ENCODE measurements at places on chromosomes 7 and 10.

- no peak for DNase-seq
These were observed 16.0 kb downstream of the GATA3 start for GRCh38 chr10:8070440-8070839.

- DNase-seq = peak; percentile 31
These were observed 47.6 kb downstream of the BMS1 start for GRCh38 chr10:42830237-42830636.

DNA sequence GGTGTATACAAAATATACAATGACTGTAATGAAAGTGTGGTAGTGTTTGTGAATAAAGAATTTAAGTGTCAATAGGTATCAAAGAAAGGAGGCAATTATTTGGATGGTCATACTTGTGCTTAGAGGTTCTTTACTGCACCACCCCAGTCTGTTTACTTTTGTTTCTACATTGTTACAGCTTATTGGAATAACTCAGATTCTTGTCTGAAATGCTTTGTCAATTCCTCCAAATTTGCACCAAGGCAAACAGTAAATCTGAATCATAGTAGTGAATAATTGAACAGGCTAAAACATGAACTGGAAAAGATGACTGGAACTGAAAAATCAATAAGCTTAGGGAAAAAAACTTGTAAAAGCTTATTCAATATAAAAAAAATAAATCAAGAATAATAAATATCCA lies 319.2 kb downstream of the EXOC4 start:
- no peak for DNase-seq

DNA sequence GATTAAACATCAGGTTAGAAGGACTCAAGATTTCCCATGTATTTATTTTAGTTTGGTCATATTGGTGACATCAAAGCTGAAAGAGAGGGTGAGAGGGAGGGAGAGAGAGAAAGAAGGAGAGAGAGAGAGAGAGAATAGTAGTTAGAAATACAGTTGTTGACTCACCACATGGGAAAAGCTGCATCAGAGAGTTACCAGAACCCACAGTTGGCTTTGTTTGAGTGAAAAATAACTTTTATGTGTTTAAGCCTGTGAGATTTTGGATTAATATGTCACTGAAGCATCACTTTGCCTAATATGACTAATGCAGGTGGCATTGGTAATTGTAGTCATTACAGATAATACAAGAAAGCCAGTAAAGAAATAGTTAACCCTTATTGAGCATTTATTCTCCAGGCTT lies 303.9 kb downstream of the REEP3 start:
- DNase-seq = no peak

GRCh38 chr7:100675105-100675451 lies 1.5 kb downstream of the GNB2 start:
- no peak for DNase-seq

GRCh38 chr10:98226508-98227144 lies 41.4 kb downstream of the LOXL4 start:
- no peak for DNase-seq

DNA sequence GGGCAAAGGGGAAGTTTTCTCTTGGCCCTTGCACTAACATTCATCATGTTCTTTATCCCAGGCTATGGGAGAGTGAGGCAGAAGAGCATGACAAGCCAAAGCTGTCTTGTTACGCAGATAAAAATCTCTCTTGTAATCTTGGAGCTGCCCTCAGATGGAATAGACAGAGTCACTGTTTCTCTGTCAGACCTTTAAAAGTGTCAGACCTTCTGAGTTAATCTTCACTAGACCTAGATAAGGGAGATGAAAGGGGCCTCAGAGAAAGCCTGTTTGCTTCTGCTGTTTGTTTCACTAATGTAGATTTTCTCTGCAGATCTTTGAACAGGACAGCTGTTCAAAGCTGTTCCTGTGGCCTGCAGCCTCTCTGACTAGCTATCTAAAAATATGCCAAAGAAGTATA lies 112.9 kb downstream of the KIF20B start:
- no peak for DNase-seq

DNA sequence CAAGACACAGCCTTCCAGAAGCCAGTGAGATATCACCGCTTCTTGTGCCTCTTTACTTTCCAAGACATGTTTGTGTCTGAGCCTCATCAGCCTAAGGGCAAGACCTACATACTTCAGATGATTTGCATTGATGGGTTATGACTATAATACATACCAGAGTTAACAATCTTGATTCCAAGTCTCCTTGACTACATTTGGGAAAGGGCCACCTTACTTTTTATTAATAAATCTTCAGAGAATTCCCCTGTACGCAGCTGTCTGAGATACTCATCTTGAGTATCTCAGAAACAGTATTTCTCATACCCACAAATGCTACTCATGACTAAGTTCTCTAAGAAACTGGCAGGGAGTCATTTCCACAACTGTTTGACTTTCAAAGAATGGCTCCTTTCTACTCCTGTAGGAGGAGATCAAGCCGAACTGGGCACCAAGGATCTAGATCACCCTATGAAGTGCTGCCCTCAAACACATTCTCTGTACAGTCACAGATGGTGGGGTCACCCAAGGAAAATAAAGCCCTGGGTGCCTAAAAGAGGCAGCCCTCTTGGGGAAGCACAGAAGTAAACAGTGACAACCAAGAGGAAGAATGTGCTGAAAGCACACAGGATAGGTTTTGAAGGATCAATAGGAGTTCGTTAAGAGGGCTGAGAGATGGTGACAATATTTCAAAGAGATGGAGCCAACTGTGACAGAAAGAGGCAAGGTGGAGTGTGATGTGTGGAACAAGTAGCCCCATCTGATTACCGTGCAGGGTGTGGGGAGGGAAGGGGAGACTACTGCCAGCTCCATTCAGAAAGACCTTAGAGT lies 138.9 kb downstream of the JAZF1 start:
- no peak for DNase-seq

DNA sequence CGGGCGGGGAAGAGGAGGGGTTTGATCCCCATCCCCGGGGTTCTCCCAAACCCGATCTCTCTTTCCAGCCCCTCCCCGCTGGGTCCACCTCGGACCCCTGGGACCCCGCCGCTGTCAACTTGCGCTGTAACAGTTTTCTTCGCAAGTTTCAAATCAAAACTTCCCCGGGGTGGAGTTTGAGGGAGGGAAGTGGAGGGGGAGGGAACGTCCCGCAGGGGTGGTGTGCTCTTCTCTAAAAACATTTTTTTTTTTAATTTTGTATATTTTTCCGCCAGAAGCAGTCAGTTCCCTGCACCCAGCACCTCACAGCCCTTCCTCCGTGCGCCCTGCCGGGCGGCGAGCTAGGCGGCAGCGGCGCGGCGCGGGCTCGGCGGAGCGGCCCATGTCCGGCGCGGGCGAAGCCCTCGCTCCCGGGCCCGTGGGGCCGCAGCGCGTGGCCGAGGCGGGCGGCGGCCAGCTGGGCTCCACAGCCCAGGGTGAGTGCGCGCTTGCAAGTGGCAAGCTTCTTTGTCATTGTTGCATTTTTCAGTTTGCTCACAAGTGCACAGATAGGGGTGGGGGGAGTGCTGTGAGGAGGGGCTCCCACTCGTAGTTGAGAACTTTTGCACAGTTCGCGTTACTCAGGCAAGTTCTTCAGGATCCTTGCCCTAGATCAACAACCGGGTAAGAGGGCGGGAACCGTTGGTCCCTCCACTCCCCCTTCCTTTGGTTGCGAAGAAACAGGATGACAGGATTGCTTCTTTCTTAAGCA lies 933 bp downstream of the MDFIC start:
- no peak for DNase-seq

- no peak for DNase-seq
These were observed 51.4 kb downstream of the JAKMIP3 start for GRCh38 chr10:132117146-132117545.

DNA sequence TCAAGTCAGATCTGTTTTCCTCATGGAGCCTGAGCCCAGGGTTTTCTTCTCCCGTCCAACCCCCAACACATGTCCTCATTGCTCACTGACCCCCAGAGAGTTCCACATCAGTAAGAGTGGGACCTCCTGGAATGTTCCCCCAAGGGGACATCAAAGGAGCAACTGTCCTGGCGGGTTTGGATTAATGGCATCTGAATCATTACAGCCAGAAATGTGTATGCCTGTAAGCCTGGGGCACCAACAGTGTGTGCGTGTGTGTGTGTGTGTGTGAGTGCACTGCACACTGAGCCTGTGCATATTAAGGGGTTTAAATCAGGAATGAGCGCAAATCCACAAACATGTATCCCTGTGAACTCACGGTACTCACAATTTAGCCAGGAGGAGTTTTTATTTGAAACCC lies 222.3 kb downstream of the PLXNA4 start:
- no peak for DNase-seq

GRCh38 chr7:1314908-1315450 lies 82.3 kb downstream of the UNCX start:
- DNase-seq = no peak

DNA sequence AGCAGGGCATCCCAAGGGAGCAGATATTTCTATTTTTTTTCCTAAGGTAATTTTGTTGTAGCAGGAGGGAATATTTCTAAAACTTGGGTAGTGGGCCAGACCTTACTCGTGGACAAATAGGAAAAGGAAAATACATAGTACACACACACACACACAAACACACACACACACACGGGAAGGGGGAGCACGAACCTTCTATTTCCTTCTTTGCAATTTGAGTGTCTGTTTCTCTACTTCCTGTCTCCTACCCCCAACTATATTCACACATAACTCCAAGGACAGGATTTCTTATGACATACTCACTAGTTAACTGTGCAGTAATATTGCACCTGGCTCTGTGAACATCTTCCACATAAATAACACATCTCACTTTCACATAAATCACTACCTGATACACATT lies 4.4 kb downstream of the LDB1 start:
- DNase-seq = peak; percentile 38

GRCh38 chr7:28750981-28751380 lies 207.1 kb downstream of the TRIL start:
- no peak for DNase-seq

DNA sequence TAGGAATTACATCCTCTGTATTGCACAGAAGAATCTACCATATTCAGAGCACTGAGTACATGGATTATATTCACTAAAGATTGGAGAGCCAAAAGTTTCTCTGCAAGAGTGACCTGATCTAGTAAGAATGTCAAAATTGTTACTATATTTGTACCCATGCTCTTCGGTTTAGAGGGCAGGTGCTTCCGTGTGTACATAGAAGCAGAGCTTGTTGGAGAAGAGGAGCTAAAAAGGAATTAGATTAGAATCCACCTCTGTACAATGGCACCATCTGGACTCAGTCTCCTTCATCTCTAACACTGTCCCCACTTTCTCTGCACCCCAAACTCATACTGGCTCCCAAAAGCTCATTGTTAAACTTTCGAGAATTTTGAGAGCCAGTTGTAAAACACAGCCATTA lies 8.3 kb downstream of the CALD1 start:
- DNase-seq = no peak

GRCh38 chr7:134777470-134777869 lies 2.0 kb upstream of the CALD1 start:
- DNase-seq = no peak

DNA sequence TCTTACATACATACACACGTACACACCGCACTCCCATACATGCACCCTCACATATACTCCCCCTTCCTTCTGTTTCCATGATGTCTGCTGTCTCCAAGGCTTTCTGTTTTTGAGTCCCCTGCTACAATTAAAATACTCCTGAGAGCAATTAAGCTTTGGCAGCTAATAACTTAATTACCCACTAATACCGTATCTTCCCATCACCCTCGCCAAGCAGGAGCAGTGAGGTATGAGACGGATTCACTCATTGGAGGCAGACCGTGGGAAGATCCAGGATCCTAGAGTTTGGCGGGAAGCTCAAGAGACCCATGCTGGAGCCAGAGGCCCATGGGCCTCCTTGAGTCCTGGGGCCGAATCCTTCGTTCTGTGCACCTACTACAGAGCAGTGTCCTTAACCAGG lies 1.7 kb upstream of the CALN1 start:
- no peak for DNase-seq

- DNase-seq = peak; percentile 93
These were observed 147.1 kb downstream of the BUB3 start for GRCh38 chr10:123301077-123301857.

DNA sequence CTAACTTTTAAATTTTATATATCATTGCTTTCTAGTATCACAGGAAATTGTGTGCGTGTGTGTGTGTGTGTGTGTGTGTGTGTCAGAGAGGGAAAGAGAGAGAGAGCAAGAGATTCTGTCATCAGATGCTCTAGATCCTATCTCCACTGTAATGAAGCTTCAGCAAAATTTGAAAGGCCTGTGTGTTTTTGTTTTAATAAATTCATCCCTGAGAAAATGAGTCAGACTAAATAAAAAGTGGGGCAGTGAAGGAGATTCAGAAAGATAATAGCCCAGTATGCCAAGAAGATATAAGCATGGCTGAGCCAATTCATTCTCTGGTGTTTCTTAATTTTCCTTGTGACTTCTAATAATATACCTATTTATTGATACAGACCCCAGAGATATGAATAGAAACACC lies 184.2 kb upstream of the TMEM196 start:
- DNase-seq = no peak

- no peak for DNase-seq
These were observed 514.5 kb downstream of the PTPRN2 start for GRCh38 chr7:158072991-158073730.

DNA sequence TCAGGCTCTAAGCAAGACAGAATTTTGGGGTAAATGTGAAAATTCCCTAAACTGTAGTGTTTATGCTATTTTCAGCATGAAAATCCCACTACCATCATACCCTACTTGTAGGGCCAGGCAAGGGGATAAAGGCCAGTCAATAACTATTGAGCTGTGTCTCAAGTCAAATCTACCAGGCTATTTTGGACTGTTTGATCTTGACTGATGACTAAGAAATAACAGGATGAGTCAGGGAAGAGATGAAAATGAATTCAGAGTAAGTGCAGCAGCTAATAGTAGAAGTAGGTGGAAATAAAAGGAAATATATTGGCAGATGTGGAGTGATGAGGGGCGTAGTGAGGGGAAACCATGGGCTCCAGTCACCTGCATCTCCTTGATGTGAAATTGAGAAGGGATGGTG lies 225.8 kb upstream of the PHYHIPL start:
- no peak for DNase-seq

DNA sequence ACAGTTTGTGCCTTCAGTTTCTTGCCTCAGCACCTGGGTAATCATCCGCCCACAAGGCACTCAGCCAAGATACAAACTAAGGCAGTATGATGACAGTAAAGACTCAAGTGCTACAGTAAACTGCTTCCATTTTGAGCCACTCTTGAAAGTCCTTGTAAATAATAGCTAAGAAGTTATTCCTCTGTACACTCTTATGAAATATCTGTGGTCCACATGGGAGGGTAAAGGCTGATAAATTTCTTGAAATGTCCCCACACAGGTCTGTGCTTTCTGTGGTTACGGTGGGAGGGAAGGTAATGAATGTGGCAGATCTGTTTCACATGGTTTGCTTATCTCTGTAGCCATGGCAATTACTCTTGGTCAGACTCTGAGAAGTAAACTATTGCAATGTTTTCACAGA lies 551.0 kb upstream of the ZWINT start:
- DNase-seq = no peak

GRCh38 chr10:88131511-88132139 lies 268.2 kb downstream of the PTEN start:
- DNase-seq = no peak

DNA sequence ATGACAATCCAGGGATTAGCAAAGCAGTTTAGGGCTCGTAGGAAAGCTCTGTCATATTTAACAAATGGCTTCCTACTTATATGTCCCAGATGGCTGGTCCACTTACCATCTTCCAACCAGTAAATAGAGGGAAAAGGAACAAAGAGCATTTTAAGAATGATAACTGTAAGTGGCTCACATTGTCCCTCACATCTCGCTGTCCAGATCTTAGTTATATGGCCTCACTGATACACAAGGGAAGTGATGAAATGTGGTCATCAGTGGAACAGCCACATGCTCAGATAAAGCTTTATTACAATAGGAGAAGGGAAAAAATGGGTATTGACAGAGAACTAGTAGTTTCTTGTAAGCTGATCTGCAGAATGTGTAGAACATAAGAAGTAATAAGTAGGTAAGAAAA lies 35.8 kb downstream of the IQUB start:
- DNase-seq = no peak

GRCh38 chr10:79004311-79004710 lies 64.5 kb upstream of the ZMIZ1 start:
- DNase-seq = no peak

Measured in pons (tissue), 1 donor.